ENCODE measurements at places on chromosomes 3 and 15.

DNA sequence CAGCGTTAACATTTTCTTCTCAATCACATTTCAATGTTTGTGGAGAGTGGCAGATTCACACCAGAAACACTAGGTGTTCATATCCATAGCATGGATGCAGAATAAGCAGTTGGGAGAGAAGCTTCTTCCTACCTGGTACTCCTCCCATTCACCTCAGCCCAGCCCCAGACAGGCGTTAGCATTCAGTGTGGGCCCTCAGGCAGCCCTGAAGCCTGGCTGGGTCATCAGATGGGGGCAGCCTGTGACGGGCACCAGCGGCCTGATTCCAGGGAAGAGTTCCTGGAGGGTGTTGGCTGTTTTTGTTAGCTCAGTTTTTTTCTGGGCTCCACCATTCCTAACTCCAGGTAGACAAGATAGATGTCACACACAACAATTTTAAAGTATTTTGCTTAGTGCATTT is 31.1 kb downstream of the APH1B start:
- DNase-seq, result no peak

- DNase-seq, result no peak
These were observed 165.0 kb downstream of the RSL24D1 start for GRCh38 chr15:55031727-55032126.

GRCh38 chr15:31261266-31262142 is 65.1 kb upstream of the KLF13 start:
- no peak for DNase-seq

- no peak for DNase-seq
These were observed 73.1 kb upstream of the SLC6A6 start for GRCh38 chr3:14329116-14329830.

GRCh38 chr3:52683611-52684010 is 2.1 kb downstream of the PBRM1 start:
- no peak for DNase-seq

DNA sequence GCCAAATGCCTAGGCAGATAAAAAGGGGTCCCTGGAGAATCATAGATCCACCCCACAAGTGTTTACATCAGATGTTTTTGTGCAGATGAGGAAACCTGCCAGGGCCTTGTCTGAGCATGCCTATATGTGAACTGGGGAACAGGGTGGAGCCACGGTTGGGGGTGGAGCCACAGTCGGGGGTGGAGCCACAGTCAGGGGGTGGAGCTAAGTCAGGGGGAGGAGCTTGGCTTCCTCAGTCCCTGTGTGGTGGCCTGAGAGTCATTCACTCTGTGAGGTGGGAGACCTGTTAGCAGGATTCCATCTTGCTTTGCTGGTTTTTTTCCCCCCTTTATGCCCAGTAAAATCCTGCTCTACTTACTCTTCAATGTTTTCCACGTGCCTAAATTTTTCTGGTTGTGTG is 57.8 kb upstream of the TGFBR2 start:
- no peak for DNase-seq

- no peak for DNase-seq
These were observed 25.4 kb upstream of the PSMD6 start for GRCh38 chr3:64048631-64049061.

GRCh38 chr3:29384640-29385039 is 103.8 kb downstream of the RBMS3 start:
- DNase-seq, result no peak

DNA sequence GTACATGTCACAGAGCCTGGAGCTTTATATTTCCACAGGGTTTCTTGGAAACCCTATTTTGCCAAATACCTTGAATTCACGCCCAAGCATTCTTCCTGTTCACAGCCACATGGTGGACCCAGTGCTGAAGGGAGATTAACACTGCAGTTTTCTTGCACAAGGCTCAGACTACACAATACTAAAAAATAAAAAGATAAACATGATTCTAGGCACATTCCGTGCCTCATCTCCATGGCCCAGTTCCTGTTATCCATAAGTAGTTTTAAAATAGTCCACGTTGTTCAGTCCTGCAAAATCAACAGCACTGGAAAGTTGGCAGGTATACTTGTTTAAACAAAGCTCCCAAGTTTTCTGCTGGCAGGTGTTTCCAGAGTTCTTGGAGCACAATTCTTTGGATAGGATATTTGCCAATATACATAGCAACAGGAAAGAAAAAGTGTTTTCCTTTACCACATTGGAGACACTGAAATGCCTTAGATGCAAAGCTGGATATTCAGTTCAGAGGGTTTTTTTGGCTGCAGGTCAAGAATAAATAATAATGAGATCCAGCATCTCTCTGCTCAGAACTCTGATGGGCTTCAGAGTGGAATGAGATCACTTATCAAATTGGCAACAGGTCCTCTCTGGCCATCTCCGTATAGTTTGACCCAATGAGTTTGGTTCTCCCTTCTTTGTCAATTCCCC is 88.1 kb upstream of the TGFBR2 start:
- DNase-seq, result no peak

- DNase-seq, result peak; percentile 61
These were observed 144.4 kb downstream of the DNAJB8 start for GRCh38 chr3:128322030-128323022.

GRCh38 chr3:4982773-4983738 is 3.8 kb downstream of the BHLHE40 start:
- DNase-seq, result no peak

- no peak for DNase-seq
These were observed 16.6 kb downstream of the TPRA1 start for GRCh38 chr3:127573912-127574311.

DNA sequence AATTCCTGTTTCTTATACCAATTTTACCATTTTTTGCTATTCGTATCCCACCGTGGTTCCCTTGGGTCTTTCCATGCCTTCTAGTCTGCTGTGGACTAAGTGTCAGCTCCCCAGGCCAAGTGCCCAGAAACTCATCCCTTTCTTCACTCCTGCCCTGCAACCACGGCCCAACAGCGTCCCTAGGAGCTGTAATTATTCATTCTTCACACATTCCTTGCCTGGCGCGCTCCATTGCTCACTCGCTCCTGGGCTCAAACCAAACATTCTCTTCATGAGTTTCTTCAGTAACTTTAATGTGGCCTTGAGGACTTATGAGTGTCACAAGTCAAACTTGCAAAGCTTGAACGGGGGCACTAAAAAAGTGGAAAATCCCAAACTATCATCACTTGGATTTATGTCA is 15.7 kb downstream of the GABRB3 start:
- DNase-seq, result no peak

GRCh38 chr3:12803371-12803770 is 6.9 kb downstream of the CAND2 start:
- DNase-seq, result no peak

GRCh38 chr3:120093119-120093910 is 932 bp downstream of the GSK3B start:
- no peak for DNase-seq

DNA sequence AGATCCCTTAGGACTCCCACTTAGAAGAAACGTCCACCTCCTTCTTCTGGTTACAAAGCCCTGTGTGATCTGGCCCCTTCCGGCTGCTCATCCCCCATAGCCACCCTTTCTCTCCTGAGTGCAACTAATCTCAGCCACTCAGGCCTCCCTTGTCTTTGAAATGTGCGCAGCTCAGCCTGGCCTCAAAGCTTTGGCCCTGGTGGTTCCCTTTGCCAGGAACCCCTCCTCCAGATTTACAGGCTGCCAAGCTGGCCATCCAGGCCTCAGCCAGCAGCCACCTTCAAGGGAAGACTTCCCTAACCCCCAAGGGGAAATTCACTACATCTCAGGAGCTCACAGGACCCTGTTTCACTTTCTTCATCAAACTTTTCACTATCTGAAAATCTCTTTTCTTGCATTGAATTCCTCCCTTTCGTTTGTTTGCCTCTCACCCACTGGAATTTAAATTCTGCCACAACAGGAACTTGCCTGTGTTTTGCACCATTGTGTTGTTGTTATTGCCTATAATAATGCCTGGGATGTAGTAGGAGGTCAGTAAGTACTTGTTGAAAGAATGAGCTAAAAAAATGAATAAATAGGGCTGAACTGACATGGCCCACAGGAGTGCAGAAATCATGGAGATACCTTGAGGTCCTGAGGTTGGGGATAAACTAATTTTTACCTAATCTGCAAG is 109.5 kb upstream of the PFN2 start:
- no peak for DNase-seq

GRCh38 chr15:71687902-71688508 is 122.3 kb upstream of the NR2E3 start:
- DNase-seq, result no peak

GRCh38 chr15:63194880-63195568 is 5.6 kb downstream of the RAB8B start:
- DNase-seq, result no peak

DNA sequence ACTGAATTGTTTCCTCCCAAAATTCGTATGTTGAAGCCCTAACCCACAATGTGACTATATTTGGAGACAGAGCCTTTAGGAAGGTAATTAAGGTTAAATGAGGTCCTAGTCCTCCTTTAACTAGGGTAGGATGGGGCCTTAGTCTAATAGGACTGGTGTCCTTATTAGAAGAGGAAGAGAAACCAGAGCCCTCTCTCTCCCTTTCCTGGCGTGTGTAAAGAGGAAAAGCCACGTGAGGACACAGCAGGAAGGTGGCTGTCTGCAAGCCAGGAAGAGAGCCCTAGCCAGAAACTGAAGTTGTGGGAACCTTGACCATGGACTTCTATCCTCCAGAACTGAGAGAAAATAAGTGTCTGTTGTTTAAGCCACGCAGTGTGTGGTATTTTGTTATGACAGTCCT is 94.3 kb downstream of the OXNAD1 start:
- no peak for DNase-seq

GRCh38 chr15:49423021-49423420 is at the start of gene FGF7:
Gene FGF7 (plus strand): TSS chr15:49423242. CDS start chr15:49424298, 1,056 bp downstream.
- no peak for DNase-seq

GRCh38 chr3:122689587-122689986 is 8.9 kb downstream of the PARP14 start:
- DNase-seq, result no peak

DNA sequence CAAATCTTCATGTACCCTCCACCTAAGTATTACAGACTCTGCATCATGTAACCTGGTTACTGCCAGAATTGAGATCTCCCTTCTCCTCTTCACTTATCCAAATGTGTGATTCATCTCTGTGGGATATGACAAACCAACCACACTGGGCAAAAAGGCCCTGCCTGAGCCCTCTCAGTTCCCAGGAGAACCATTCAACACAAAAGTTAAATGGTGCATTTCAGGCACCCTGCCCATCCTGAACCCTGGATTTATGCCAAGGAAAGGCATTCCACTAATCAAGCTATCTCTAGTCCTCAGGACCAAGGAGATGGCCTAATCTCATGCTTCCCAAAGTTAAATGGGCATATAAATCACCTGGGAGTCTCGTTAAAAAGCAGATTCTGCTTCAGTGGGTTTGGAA is 108.5 kb downstream of the TNIK start:
- DNase-seq, result no peak

DNA sequence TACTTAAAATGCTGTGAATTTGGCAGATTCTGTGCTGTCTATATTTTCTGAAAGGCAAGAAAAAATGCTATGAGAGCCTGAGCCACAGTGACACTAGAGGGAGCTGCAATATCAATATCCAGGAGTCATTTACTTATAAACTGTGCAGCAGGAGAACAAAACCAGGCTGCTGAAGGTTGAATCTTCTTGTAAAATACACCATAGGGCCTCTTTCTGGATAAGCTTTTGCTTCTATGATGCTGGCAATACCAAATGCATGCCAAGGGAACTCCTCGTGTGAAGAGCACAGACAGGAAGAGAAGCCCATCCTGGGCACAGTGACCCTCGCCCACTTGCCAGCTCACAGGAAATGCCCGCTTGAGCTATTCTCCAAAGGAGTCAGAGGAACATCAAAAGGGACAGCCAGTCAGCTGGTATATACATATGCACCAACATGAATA is 48.0 kb upstream of the TSPAN3 start:
- peak; percentile 44 for DNase-seq

GRCh38 chr3:9041626-9042025 is 78.4 kb upstream of the RAD18 start:
- no peak for DNase-seq

DNA sequence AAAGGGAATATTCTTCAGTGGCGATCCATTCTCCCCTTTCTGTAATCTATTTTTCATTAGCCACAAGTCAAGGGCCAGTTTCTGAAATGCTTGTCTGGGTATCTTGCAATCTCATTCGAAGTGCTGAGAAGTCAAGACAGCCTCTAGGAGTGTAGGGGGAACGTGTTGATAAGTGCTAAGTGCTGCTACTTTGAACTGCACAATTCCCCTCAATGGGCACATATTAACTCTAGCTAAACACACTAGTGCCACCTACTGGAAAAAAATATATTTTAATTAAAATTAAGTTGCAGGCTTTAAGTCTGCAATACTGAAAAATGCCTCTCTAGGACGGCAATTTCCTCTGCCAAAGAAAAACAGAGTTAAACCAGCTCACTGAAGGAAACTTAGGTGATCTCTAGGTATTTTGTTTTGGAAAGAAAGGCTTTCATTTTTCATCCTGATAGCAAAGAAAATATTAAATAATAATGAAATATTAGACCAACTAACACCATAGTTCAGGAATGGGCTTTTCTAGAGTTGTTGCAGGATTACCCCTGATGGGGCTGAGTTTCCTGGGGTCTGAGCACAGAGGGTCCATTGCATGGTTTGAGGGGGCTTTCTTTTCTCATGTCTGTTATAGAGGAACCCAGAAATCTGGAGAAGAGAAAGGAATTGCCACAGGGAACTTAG is 181.9 kb upstream of the KBTBD8 start:
- peak; percentile 60 for DNase-seq

DNA sequence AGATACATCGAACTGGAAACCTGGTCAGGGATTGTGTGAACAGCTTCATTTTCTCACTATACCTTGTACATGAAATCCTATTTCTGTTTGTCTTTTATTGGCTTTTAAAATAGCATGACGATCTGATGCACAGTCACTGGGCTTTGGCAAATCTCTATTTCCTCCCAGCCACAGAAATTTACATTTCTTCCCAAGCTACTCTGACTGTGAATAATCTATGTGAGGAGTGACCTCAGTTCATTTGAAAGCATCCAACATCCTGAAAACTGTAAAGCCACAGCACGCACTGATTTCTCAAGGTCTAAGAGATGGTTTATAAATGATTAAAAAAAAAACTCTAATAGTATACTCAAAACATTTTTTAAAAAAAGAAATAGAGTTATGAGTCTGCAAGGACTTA is 450.3 kb downstream of the IL5RA start:
- no peak for DNase-seq

DNA sequence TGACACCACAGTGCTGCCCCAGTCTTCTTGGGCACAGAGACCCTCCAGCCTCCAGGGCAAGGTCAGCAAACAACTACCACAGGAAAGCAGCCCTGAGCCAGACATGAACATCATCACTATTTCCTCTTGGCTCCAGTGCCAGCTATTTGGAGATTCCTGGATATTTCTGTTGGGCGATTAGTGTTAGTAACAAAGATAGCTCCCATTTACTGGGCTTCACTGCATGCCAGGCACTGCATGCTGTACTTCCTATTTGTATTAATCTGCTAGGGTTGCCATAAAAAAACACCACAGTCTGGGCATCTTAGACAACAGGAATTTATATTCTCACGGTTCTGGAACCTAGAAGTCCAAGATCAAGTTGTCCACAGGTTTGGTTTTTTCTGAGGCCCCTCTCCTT is 255.1 kb upstream of the STT3B start:
- DNase-seq, result no peak

All from CD4-positive, alpha-beta memory T cell (primary cell).